ENCODE measurements at places on chromosomes 13 and 19.

DNA sequence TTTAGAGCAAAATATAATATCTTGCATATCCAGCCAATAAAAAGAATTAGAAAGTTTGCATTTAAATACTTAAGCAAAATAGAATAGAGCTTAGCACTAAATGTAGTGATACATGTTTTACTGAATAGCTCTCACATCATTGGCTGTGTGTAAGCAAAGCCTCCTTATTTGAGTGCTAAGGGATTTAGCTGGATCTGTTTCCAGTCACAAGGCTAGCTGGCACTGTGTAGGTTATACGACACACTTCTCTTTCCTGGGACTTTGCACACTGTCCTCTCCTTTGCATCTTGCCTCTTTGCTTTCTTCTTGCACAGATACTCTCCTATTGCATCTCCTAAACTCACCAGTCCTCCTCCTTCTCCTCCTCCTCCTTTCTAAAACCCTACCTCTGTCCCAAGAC is 423.8 kb downstream of the KLF5 start:
- no peak for DNase-seq

DNA sequence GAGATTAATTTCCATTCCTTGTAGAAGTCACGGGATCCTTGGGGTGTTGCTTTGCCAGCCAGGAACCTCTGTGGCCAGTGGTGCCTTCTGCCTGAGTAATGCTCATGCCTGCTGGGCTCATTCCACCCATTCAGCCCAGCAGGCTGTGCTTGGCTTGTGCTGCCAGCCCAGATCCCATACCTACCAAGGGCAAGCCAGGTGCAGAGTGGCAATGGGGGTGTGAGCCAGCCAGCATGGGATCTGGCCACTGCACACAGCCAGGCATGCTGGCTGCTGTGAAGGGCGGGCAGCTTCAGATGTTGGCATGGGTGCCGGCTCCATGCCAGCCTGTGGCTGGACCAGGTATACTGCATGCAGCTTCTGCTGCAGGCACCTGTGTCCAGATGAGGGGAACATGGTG is 42.5 kb downstream of the WDFY2 start:
- no peak for DNase-seq

DNA sequence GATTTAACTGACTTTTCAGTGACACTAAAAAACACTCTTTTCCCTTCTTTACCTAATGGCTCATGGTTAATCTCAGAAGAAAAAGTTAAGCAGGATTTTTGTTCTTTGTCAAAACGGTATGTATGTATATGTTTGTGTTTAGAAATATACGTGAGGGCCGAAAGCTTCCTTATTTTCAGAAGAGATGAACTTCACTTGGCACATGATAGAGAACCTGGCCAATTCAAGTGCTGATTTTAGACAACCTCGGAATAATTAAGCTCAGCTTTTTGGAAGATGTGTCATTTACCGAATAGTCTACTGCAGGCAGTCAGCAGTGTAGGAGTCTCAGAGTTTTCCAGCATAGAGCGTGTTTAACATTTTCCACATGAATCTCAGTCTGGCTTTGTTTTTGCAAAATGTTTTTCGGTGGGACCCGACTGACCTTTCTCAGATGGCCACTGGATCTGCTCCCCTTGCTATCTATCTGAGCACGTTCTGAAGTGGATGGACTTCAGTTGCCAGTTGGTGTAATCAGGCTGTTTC is 4.6 kb downstream of the RNASEH2B start:
- DNase-seq: no peak

- DNase-seq: no peak
Observed at GRCh38 chr13:43911278-43911677, 31.6 kb downstream of the LACC1 start.

DNA sequence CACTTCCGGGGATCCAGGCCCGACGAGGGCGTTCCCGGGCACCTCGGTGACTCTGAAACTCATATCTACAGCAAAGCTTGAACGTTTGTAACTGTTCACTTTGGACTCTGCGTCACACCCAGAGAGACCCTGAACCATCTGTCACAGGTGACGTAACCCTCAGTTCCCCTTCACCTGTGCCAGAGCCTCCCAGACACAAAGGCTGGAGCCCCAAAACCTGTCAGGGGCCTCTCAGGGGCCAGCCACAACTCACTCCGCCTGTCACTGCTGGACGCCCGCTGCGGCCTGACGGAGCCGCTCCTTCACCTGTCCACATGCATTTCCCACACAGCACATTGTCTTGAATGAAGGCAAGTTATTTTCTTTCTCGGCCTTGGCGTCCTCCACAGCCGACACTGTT is 8.0 kb downstream of the RASA3 start:
- no peak for DNase-seq

DNA sequence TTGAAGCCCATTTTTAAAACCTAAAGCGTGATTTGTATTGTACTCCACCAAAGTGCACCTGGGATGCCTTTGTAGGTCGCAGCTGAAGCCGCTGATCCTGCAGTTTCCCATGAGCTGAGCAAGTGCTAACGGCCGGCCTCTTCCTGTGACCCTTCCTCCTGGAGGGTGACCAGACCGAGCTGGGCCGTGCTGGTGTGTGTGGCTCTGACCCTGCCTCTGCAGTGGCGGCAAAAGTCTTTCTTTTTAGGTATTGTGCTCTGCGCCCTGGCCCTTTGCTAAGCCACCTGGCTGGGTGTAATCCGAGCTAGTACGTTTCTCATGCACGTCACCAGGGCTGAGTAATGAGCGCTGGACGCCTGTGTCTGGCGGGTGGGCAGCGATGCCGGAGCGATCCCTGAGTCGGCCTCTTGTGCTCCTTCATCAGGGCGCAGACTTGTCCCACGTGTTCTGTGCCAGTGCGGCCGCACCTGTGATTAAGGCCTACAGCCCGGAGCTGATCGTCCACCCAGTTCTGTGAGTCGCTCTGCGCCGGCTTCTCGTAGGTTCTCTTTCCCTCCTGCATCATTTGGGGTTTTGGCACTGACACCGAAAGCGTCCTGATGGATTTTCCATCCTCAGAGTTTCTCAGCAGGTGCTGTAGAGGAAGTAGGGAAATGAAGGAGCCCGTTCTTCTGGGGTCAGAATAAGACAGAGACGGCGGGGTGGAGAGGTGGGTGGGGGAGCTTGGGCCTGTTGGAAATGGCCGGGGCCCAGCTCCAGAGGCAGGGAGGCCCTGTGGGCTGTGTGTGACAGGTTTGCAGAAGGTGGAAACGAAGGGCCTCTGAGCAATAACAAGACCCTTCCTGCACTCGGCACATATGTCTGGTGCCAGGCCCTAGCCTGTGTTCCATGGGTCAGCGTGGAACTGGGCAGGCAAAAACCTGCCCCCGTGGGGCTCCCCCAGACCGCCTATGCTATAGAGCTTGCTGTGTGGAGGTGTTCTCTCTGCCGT is 9.7 kb downstream of the NAXD start:
- no peak for DNase-seq

GRCh38 chr13:35472323-35472881 is 4.1 kb downstream of the MAB21L1 start:
- no peak for DNase-seq

GRCh38 chr13:106846571-106847448 is 278.9 kb upstream of the ARGLU1 start:
- no peak for DNase-seq

DNA sequence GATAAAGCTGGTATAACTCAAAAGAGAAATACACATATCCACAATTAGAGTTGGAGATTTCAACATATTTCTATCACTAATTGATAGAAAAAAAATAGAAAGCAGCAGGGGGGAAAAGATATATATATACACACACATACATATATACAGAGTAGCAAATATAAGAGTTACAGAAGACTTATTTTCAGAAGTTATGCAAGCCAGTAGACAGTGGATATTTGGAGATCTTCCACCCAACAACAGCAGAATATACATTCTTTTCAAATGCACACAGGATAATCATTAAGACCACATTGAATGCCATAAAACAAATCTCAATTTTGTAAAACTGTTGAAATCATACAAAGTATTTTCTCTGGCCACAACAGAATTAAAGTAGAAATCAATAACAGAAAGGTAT is 192.8 kb downstream of the LACC1 start:
- DNase-seq: no peak

DNA sequence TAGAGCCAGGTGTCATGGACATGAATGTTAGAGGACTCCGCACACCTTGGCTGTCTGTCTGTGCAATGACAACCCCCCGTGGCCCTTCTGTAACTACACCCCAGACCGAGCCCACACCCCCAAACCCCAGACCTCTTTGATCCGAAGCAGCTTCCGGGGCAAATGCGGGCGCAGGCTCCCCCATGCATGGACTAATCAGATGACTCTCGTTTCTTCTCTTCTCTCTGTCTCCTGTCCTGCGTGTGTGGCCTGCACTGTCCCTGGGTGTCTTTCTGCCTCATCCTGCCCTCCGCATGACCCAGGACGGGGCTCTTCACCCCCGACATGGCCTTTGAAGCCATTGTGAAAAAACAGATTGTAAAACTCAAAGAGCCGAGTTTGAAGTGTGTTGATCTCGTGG is 38.9 kb downstream of the TMED1 start:
- no peak for DNase-seq

GRCh38 chr13:37001921-37002250 is 1.3 kb downstream of the EXOSC8 start:
- DNase-seq: no peak

- no peak for DNase-seq
Observed at GRCh38 chr19:2251106-2252054, 2.3 kb downstream of the AMH start.

GRCh38 chr19:57664269-57665127 is 4.2 kb upstream of the ZSCAN4 start:
- DNase-seq: no peak

DNA sequence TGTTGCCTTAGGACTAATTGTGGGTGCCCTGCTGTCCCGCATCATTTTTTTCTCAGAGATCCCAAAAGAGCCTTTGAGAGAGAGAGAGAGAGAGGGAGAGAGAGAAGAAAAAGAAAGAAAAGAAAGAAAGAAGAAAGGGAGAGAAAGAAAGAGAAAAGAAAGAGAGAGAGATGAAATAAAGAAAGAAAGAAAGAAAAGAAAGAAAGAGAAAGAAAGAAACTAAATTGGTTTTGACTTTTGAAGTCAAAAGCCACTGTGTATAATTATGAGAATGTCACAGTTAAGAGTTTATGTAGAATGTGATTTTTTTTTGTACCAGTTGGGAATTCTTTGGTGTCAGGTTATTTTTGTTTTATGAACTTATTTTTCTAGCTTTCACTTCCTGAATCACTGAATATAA is 43.4 kb upstream of the AKAP11 start:
- DNase-seq: no peak

GRCh38 chr19:2132731-2133490 is 18.5 kb downstream of the AP3D1 start:
- DNase-seq: no peak

GRCh38 chr19:46722421-46723022 is 5.6 kb upstream of the PRKD2 start:
- DNase-seq: no peak

- no peak for DNase-seq
Observed at GRCh38 chr19:5654931-5655330, 25.4 kb downstream of the MICOS13 start.

GRCh38 chr13:111288276-111288675 is 32.2 kb upstream of the TEX29 start:
- no peak for DNase-seq

- no peak for DNase-seq
Observed at GRCh38 chr13:111210544-111211469, 95.7 kb downstream of the ARHGEF7 start.

- DNase-seq: no peak
Observed at GRCh38 chr19:8459520-8460270, 14.9 kb downstream of the HNRNPM start.

DNA sequence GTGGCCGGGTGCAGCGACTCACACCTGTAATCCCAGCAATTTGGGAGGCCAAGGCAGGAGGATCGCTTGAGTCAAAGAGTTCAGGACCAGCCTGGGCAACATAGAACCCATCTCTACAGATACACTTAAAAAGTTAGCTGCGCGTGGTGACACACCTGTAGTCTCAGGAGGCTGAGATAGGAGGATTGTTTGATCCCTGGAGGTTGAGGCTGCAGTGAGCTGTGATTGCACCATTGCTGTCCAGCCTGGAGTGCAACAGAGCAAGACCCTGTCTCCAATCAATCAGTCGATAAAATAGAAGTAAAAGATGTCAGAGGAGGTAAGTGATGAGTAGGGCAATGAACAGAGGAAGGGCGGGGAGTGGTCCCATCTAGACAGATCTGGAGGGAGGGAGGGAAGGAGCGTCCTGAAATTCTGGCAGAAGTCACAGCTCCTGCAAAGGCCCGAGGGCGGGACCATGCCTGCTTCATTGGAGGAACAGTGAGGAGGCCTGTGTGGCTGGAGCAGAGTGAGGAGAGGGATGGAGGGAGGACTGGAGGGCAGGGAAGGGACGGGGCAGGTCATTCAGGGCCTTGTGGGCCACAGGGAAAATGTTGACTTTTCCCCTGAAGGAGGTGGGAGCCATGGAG is 9.7 kb downstream of the SMIM24 start:
- no peak for DNase-seq

DNA sequence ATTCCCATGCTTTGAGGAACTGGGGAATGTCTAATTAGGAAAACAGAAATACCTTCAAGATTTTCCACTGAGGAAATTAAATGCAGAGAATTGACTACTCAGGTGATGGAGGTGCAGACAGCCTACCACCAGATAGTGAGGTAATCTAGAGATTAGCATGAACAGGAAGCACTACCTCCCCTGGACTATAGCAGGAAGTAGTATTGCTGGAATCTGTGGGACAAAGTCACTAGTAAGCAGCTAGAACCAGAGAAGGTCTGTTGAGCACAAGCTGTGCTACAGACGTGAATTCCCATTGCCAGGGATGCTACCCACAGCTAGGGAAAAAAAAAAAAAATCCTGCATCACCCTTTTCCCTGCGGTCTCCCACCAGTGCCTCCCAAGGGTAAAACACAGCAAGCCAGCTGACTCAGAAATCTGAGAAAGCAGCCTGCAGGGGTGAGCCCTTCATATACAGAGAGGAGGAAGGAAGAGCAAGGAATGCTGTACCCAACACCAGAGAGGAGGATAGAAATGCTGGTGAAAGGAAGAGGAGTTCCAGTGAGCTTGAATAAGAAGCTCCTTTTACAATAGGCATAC is 10.2 kb downstream of the ENOX1 start:
- no peak for DNase-seq

DNA sequence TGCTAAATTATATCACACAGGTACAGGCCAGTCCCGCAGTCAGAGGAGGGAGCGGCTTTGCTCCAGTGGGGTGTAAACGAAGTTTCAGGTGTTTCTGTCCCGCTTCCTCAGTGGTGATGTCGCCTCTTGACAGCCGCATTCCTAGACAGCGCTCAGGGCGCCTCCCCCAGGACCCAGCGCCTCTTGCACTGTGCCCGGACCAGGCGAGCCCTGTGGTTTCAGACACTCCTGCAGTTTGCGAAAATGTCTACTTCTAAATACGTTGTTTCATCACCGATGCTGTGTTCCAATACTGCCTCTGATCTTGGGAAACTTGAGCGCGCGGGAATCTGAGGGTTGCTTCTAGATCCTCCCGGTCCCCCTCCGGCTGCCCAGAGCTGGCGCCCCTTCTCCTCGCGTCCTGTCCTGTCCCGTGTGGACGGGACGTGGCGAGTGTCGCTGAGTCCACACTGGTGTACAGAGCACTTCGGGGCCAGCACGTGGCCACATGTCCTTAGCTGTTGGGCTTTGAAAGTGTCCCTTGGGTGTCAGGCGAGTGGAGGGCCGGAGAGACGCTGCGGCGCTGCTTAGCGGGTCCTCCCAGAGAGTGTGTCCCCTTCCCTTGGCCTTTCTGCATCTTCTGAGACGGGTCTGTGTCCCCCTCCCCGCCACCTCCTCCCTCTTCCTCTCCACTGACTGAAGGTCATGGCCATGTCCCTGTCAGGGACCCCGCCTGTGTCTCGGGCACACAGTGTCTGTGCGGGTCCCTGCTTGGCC is 14.6 kb upstream of the RPS15 start:
- DNase-seq: no peak
